ENCODE measurements at places on chromosomes 7 and 10.

GRCh38 chr7:39324139-39324760, 242.0 kb upstream of the YAE1 start:
- no peak for ATAC-seq

DNA sequence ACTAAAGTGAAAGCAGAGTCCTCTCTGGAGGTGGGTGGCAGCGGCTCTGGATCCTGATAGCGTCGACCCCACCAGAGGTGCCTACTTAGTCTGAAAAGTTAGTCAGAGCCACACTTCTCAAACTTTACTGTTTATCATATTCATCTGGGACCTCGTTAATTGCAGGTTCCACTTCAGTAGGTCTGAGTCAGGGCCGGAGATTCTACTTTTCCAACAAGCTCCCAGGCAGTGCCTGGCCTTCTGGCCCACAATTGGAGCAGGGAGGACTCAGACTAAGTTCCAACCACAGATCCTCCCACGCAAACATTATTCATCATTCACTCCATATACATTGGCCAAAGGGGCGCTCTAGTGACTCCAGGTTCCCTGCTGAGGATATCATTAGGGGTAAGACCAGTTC, 78.1 kb downstream of the VSTM4 start:
- no peak for ATAC-seq

DNA sequence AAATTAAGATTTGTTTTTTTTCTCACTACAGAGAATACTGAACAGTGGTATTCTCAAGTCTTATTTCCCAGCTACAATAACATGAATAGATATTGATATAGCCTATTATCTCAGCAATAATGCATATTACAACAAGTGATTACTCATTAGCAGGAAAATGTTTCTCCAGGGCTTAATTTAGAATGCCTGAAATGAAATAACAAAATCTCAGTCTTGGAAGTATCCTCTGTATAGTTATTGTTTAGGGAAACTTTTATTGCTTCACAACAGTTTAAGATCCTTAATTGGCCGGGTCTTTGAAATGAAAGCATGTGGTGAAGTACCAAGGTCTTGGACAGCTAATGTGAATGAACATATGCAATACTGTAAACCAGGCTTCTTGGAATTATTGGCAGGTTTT, 79.1 kb upstream of the ZEB1 start:
- ATAC-seq: no peak

- ATAC-seq: no peak
These were observed 251.9 kb upstream of the PTER start for GRCh38 chr10:16184906-16185305.

DNA sequence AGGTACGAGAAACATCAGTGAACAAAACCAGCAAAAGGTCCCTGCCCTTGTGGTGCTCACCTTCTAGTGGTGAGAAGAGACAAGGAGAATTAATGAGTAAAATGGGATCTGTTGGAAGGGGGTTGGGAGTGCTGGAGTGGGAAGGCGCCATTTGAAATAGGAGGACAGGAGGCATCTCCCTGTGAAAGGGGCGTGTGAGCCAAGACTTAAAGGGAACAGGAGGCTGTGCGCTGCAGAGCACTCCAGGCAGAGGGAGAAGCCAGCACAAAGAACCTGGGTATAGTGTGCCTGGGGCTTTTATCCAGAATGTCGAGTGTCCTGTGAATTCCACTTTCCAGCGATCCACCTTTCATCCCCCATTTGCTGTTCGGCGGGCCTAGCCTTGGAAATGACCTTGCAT, 497.9 kb upstream of the GALNT17 start:
- ATAC-seq: no peak

- ATAC-seq: no peak
These were observed 23.3 kb downstream of the PLCE1 start for GRCh38 chr10:94016727-94017714.

Data from stimulated activated memory B cell treated with anti-CD40 and anti-IgM and Interleukin-4, amounts not matched to agents 10 μg/mL and 1 μg/mL and 100 μg/mL, for 72 hours (primary cell).